ENCODE measurements at places on chromosomes 5 and 9. TPM values are rescaled to one million over a fixed set of nuclear protein-coding genes. Genes with fewer than 3 reads are reported as not detected.

SNCAIP gene
- total RNA-seq: not detected

IFNA2 gene
- total RNA-seq: not detected

ST8SIA4 gene
- total RNA-seq: 69.4 TPM

SAPCD2 gene
- total RNA-seq: 27.0 TPM

LAMC3 gene
- total RNA-seq: not detected

GRCh38 chr5:53362521-53362941 is 117.9 kb upstream of the FST start:
- no peak for DNase-seq

DNA sequence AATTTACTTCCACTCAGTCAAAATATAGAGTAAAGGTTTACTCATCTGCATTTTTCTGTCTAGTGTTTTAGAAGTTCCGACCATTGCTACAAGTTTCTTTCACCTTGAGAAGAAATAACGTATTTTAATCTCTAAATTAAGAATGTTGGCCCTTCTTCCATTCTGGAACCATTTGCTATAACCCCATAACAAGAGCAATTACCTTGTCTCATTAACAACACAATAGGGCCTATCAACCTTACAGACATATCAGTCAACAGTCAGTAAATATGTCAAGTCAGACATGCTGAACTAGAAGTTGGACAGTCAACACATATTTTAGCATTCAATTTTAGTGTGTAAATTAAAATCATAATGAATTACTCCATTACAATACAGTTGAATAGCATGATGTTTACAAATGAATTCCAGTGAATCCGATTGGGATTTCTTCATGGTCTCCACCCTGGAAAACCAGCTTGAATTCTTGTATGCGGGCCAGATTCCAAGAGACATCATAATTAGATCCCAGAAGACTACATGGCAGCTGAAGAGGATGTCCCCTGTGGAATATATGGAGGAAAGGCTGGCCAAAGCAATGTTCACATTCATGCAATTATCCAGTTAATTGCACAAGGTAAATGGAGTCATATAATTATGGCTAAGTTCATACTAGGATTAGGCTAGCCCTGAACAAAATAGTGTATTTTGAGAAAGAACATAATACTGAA is 196.2 kb upstream of the TARS1 start:
- no peak for DNase-seq

GRCh38 chr9:105187781-105188180 is 56.7 kb upstream of the SLC44A1 start:
- no peak for DNase-seq

DNA sequence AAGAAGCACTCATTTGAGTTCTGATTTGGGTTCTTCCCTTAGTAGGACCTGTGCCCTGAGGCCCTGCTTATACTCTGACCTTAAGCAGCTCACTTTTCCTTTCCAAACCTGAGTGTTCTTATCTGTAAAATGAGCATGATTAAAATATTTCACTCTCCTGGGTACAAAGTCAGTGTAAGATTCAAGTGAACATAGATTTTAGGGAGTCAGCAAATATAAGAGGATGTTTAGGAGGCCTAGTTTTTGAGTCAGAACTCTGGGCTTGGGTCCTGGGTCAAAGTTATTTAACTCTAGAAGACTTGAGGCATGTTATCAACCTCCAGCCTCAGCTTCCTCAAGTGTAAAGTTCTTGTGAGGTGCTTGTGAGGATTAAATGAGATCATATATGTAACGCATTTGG is 8.7 kb upstream of the SPARC start:
- DNase-seq: no peak

GRCh38 chr5:119238265-119239118 is 117.3 kb upstream of the TNFAIP8 start:
- DNase-seq: no peak

GRCh38 chr9:78273761-78274160 is 23.2 kb upstream of the PSAT1 start:
- no peak for DNase-seq

DNA sequence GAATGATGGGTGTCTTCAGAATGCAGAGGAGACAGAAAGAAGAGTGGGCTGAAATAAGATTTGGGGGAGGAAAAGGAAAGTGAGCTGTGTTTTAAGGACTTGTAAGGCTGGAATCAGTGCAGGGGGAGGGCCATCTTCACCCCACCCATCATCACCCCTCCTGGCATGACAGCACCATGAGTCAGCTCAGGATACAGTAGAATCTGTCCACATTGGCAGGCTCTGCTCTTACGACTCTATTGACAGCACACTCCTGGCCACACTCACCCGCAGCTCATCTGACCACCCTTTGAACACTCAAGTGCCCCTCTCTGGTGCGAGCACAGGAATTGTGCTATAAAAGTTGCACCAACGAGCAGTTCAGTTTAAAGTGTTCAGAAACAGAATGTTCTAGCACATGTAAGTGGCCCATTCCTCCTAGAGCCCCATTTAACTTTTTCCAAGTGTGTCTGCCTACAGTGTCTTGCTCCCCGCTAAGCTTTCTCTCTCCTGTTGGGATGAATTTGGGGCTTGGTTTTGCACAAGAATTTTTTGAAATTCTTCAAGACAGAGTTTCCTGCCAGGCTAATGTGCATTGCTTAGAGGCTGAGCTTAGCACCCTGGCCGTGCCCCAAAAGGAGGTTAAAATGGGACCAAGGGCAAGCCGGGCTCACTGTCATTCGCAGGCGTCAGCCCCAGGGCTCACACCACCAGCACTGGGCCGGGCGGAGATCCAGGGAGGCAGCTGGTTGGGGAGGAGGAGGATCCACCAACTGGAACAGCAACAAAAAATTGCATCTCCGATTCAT is 12.0 kb downstream of the ADRA1B start:
- no peak for DNase-seq

DNA sequence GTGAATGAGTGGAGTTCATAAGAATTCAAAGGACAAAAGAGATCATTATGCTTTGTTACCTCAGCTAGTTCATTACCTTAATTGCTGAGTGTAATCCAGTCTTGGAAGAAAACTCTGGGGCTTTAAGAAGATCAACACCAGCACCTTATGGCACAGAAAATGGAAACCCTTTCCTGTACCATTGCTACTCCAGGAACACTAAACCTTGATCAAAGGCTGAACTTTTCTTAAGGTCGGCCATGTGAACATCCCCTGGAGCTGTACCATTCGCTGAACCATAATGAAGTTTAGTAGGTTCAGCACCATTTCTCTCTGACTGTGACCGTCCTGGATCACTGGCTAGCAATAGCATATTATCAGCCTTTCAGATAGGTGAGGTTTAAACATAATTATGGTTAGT is 97.4 kb downstream of the PBX3 start:
- DNase-seq: no peak

DNA sequence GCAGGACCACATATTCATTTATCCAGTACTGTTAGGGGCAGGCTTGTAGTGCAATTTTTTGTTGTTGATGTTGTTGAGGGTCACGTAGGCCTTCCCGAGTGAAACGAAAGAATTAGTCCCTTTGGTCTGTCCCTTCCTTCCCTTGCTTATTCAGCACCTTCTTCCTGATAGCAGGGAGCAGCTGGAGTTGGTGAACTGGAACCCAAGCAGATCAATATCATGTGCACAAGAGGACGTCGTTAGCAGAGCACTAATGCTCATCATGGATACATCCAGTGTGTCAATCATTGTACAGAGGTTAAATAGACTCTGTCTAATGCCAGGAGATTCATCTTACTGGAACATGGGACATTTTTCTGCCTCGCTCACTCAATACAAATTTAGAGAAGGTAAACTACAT is 33.0 kb upstream of the MAP1B start:
- DNase-seq: no peak

DNA sequence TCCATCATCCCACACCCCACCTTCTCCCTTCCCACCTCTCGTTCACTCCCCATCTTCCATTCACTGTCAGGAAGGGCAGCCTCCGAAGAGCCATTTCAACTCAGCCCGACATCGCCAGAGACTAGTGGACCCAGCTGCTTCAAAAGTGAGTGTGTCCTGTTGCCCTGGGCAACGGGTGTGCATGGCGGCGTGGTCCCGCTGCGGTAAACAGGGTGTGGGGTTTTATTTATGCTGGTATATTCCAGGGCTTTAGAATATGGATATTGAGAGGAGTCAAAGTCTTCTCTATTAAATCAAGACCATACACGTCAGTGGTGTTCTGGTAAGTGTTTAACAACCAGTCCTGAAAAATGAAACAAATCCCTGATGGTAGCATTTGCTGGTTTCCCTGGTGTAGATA is 274.5 kb downstream of the MAST4 start:
- DNase-seq: no peak

- peak; percentile 77 for DNase-seq
Observed at GRCh38 chr9:128456613-128457061, 831 bp downstream of the ODF2 start.

- DNase-seq: no peak
Observed at GRCh38 chr9:97310023-97310422, 2.6 kb downstream of the CCDC180 start.

DNA sequence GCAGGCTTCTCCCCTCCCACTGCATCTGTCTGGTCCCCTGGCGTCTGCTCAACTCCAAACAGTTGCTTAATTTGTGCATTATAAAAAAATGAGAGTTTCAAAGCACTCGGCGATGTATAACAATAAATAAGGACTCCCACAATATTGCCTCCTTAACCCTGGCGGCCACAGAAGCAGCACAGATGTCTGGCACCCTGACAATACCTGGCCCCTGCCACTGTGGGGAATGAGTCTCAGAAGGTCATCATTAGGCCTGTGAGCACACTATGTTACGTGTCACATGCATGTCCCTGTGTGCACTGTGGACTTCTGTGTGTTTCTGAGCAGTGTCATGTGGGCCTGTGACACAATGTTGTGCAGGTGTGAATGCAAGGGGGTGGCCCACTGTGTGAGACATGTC is 236.5 kb downstream of the PBX3 start:
- no peak for DNase-seq

DNA sequence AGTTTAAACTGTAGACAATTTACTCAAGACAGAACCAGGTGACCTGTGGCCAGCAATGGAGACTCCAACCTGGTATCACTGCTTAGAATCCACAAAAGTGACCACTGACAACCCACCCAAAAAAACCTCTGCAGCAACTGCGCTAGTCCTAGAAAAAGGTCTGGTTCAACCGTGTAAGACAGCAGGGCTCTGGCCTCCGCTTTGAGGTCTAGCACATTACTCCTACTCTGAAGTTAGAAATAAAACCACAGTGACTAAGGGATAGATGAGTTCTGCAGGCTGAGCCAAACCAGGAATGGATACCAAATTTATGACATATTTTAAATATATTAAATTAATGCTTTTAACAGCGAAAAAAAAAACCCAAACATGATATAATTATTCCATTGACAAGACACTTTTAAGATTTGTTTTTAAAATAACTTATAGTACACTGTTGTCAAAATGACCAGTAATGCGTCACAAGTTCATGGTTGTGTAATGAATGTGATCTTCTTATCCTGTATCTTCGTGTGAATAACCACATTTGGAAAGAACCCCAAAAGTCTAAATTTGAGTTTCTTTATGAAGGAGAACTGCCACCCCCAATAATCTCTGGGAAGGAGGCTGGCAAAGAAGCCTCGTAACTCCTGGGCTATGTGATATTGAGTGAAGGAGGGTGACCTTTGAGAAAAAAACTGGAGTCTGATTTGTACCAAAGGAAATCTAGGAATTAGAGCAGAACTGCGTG is 101.9 kb upstream of the SLC44A1 start:
- no peak for DNase-seq

DNA sequence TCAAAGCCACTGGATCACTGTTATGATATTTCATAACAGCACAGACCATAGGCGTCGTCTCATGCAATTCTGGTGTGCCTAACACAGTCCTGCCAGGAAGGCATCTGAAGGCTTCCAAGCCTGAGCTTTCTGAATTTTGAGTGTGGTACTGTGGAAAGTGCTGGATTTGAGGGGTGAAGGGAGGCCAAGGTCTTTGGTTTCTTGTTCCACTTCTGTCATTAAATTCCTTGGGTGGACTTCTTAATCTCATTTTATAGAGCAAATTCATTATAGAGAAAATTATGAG is 441.3 kb upstream of the PIK3R1 start:
- no peak for DNase-seq

DNA sequence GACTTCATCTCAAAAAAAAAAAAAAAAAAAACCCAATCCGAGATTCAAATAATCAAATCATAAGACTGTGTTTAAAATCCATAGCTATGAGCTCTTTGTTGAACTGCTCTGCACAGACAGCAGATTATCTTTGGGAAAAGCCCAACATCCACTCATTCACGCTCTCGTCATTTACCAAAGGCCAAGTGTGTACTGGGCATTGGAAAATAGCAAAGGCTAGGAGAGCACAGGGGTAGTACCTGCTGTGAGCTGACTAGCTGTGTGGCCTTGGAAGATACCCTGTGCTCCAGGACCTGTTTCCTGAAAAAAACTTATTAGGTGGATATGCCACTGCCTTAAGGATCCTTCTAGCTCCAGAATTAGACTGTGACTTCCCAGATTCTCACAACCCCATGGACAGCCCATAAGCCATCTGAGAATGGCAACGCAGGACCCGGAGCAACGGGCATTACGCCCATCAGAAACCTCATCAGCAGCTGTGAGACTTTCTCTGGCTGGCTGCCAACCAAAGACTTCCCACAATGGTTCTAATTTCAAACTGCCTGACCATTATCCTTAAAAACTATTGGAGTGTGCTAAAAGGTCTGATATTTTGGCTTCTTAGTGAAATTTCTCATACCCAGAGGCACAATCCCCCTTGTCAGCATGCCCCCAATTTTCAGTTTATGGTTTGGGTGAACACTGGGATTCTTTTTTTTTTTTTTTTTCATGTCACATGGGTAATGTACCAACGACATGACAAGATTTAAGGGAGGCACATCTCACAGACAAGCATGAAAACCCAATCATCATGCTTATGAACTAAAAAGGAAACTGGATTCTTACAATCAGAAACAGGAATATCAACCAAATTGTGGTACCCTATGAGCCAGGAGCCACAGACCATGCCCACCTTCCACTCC is 16.8 kb downstream of the SERINC5 start:
- no peak for DNase-seq

DNA sequence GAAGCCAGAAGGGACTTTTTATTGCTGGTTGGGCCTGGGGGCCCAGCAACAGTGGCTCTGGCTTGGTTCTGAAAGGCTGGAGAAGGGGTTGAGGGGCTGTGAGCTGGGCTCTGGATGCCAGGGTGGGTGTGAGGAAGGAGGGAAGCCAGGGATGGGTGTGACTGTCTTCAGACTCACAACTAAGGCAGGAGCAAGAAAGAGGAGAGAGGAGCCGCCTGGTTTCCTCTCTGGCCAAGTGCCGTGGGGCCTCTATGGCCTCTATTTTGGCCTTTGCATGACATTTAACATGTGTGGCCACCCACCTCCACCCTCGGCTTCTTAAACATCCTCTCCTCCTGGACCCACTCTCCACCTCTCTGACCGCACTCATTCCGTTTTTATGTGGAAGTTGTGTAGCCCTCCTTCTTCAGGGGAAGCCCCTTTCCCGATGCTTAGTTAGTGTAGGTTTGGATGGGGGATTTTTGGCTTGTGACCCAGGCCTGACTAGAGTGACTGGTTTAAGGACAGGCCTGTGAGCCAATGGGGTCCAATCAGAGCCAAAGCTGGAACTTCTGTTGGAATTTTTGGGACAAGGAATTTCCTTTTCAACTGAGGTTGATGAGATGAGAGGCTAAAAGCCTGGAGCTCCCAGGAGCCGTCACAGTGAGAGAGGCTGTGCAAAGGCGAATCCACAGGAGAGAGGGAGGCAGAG is 517.8 kb downstream of the CCDC171 start:
- no peak for DNase-seq

Measured in activated CD4-positive, alpha-beta memory T cell treated with anti-CD3 and anti-CD28 coated beads, Interleukin-2, amount 10 ng/mL, durations not matched to agents 7 days and 5 days (primary cell).